NCI-H2107 (cell line): ENCODE measurements at places on chromosomes 2 and 18.

- no peak for DNase-seq
Observed at GRCh38 chr2:100954044-100954420, 48.1 kb upstream of the RPL31 start.

GRCh38 chr18:53943326-53943860 lies 281.1 kb downstream of the MBD2 start:
- no peak for DNase-seq

GRCh38 chr18:51941999-51942398 lies 398.0 kb upstream of the DCC start:
- DNase-seq, result no peak

DNA sequence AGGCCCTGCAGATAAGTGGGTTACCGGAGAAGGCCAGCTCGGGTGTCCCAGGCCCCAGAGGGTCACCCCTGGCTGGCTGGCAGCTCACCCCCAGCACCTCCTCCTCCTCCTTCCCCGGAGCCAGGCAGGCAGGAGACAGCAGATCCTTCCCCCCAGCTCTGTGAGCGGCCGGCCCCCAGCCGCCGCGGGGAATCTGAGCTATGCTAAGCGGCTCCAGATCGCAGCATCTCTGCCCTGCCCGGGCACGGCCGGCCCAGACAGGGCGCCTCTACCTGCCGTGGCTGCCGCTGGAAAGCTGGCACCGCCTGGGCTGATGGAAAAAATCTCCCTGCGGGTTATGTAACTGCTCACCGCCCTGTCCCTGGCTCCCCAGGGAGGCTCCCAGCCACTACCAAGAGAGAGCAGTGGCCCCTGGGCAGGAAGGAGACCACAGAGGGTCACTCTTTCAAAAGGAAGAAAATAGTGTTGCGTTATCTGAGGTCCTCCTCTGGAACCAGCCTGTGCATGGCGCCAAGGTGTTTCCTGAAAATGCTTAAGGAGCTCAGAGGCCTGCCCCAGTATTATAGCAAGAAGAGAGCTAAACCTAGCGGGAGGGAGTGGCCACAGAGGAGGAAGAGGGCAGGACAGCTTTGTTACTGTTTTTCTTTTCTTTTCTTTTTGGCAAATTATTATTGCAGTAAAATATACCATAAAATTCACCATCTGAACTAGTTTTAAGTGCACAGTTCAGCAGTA lies 179.0 kb downstream of the SMAD7 start:
- DNase-seq, result no peak

DNA sequence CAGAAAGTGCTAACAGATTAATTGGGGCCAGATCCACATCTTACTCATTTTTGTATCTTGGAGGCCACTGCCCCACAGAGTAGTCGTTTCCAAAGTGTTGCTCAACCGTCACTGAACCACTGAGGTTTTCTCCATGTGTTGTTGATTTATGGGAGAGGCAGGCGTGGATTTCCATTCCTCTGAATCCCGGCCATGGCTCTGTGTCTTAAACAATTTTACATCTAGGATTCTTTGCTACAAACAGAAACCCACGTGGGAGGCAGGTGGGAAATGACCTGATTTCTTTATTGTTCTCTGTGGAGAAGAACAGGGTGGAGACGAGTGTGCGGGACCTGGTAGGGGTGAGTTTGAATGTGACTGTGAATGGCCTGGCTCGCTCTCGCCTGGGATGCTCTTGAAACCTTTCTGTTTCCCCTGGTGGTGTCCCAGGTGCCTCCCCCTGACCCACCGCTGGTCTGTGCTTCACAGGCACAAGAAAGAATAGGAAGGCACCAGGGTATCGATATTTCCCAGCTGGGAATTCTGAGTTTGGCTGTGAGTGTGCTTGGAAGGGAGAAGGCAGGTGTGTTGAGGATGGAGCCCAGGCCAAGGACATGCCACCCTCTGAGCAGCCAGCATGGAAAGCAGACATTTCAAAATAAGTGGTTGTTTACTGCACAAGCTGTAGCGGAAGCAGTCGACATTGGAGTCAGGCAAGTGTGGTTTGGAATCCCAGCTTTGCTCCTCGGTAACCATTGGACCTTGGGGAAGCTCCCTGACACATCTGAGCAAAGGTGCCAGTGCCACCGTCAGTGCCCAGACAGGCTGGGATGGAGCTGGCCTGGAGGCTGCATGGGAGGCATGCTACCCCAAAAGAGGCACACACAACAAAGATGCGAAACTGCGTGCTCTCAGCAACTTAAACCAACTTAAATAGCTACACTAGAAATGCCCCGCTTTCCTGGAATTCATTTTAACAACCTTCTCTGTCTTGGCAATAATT lies 50.0 kb downstream of the LPIN1 start:
- DNase-seq, result no peak

DNA sequence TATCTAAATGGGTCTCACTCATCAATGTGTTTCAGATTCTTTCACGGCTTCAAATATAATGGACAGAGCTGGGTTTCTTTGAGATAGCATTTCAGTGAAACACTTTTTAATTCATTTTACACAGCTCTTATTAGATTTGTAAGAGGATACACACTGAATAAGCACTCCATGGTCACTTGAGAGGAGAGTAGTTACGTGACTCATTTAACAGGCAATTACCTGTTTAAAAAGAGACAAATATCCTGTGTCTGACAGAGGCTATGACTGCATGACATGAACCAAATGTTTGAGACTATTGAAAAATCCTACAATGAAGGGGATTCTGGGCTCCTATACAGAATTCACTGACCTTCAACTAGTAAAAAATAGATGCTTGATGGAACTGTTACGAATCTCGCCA lies 786.9 kb downstream of the EPHA4 start:
- peak; percentile 29 for DNase-seq

- DNase-seq, result no peak
Observed at GRCh38 chr18:59159265-59159664, 19.6 kb downstream of the SEC11C start.

DNA sequence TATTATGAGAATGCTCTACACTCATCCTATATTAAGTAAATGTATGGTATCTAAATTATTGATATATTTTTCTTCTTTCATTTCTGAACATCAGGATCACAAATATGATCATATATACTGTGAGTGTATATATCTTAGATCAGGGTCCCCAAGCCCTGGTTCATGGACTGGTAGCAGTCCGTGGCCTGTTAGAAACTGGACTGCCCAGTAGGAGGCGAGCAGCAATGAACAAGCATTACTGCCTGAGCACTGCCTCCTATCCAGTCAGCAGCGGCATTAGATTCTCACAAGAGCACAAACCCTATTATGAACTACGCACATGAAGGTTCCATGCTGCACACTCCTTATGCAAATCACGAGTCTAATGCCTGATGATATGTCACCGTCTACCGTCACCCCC lies 1247.1 kb upstream of the NXPH2 start:
- no peak for DNase-seq

DNA sequence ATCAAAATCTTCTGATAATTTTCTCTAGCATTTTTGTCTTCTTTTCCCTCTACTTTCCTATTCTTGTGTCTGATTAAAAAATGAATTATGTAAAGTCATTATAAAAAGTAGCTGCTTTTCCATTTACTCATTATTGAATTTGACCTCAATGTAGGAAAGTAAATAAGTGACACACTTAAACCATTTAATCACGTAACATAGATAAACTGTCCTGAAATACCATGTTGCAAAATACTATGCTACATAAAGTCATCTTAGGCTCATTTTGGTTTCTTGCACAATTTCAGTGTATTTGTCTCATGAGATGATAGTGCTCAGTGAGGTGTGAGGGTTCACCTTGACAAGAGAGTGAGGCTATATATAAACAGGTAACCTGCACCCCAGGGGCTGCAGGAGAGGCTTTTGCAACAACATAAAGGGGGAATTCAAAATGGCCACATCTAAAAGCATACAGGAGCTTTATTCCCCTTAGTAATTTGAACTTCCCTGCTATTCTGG lies 502.7 kb downstream of the RNF144A start:
- DNase-seq, result no peak

DNA sequence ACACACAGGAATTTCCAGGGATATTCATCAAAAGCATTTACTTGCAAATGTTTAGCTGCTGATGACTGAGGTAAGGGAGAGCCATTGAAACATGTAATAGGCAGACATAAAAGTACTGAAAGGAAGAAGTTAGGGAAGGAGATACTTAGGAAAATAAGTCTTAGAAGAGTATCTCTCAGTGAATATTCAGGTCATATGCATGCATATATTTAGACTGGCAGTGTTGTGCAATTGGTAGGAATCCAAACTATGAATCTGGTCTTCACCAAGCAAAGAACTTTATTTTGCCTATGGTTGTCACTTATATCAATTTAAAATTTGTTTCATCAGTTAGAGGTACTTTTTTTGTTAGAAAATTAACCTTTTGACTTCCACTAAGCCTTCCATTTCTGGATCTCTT lies 1490.7 kb downstream of the SUCLG1 start:
- DNase-seq, result no peak

DNA sequence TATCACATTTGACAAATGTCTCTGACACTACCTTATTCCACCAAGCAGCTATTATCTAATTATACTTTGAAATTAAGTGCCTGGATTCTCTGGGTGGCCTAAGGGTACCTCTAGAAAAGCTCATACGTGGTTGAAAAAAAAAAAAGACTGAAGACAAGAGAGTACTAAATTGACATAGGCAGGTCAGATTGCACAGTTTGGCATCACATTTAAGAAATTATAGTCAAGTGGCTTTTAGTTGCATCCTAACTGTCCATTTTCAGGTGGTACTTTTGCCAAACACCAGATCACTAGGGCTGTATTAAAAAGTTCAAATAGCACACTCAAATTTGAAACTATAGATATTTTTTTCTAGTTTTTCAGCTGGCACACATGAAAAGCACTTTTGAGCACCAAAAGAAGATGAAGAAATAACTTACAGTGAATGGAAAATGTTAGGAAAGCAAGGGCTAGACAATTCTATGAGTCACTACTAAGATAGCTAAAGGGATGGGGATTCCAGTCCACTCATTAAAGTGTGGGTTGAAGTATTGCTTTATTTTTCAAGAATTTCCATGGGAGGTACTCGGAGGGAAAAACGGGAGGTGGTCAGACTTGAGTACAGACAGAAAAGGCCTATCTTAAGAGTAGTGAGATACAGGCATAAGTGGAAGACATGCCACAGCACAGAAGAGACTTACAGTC lies 106.5 kb upstream of the COL5A2 start:
- DNase-seq, result no peak

GRCh38 chr18:39786477-39786876 lies 2168.6 kb upstream of the PIK3C3 start:
- DNase-seq, result no peak

DNA sequence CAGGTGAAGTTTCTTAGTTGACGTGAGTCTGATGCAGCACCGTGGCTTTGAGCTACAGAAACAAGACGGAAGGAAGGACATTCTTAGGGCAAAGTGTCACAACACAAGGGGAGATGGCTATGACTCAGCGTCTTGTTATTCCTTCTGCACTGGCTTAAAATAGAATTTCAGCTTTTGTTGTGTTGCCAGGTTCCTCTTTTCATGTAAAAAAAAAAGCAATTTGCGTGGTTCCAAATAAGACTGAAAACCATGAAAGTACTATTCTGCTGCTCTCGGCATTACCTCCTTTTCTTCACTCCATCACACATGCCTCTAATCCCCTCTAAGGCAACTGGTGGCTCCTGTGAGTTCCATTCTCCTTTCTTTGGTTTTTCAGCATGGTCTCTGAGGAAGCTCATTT lies 150.1 kb downstream of the ANTXR1 start:
- DNase-seq, result no peak

DNA sequence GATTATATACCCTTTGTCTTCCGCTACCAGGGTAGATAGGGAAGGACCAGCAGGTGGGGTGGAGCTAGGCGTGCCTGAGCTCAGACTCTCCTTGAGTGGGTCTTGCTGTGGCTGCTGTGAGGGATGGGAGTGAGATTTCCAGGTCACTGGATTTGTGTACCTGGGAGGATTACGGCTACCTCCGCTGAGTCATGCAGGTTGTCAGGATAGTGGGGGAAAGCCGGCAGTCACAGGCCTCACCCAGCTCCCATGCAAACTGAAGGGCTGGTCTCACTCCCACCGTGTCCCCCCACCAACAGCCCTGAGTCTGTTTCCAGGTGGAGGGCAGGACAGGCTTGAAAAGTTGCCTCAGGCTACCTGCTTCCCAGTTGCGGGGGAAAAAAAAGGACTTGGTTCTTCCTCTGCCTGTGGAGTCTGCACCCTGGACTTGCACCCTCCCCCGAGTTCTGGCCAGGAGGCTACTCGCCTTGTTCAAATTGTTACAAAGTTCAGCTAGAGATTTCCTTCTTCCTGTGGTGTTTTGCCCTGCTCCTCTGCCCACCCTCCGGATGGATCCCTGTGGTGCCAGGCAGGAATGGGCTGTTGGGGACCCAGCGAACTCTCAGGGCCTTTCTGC lies 268.3 kb downstream of the VAPA start:
- no peak for DNase-seq

GRCh38 chr18:21341141-21341540 lies 99.1 kb downstream of the GREB1L start:
- no peak for DNase-seq

- no peak for DNase-seq
Observed at GRCh38 chr2:45595721-45596435, 15.2 kb downstream of the SRBD1 start.

DNA sequence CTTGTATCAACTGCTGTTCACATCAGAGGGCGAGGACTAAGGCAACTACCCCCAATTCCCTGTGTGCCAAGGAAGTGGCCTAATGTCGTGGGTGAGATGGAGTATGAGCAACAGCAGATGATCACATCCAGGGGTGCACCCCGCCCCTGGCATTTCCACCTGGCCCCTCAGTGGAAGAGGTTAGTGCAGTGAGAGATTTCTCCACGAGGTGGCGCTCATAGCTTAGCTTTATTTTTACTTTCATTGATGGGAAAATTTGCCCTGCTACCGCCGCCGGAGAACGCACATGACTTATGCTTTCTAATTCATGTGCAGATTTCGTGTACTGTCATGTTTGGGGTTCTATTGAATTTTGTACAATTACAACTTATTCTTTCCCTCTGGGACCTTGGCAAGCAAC lies 470.6 kb upstream of the MEX3C start:
- peak; percentile 70 for DNase-seq

DNA sequence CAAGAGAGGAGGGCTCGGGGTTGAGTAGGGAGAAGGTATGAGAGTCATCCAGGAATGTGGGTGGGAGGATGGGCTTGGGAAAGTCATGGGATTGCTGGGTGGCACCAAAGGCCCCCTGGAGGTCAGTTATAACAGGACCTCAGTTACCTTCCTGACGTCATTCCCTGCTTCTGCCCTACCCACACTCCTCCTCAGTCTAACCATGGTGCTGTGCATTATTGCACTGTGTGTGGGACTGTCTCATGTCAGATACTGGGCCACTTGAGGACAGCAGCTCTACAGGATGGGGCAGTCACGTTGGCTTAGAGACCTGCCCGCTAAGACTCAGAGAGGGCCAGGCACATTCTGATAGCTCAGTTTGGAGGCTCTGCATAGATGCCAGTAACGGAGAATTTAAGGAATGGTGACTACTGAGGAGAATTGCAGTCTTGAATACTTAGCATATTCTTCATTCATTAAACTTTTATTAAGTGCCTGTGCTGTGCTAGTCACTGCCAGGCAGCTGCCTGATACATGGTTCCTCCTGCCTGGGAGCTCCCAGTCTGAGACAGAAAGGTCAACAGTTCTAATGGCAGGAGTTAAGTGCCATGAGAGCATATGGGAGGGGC lies 90.5 kb downstream of the LAMA3 start:
- DNase-seq, result no peak
